ENCODE measurements at places on chromosomes 4 and X.

GRCh38 chr4:140180577-140180976 is 26.6 kb upstream of the MAML3 start:
- DNase-seq, result no peak

DNA sequence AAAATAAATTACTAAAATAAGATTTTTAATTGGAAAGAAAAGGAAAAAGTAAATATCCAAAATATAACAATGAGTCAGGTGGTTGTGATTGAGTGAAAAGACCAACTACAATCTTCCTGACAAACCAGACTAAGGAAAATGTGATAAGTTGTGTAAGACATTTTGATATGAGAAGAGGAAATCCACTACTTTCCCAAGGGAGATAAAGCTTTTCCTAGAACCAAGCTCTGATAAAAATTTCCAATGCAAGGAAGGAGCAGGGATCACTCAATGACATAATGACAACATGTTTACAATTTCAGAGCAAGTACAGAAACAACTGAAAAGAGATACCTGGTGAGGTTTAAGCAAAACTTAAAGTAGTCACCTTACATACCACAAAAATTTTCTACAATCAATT is 305.1 kb upstream of the RASGEF1B start:
- no peak for DNase-seq

DNA sequence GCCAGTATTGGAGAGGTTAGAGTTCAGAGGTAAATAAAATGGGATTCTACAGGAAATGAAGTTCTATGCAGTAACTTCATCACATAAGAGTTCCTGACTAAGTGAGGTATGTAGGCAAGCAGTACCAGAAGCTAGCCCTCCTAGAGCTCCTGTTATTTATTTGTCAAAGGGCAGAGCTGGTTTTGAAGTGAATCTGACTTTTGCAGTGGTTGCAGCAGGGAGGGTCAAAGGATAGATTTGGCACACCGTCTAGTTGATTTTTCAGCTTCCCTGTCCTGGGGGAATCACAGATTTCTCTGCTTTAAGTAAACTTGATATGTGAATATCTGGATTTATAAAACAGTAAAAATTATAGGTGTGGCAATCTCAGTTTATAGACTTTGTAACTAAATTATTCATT is 130.7 kb downstream of the IL1RAPL2 start:
- DNase-seq, result no peak

DNA sequence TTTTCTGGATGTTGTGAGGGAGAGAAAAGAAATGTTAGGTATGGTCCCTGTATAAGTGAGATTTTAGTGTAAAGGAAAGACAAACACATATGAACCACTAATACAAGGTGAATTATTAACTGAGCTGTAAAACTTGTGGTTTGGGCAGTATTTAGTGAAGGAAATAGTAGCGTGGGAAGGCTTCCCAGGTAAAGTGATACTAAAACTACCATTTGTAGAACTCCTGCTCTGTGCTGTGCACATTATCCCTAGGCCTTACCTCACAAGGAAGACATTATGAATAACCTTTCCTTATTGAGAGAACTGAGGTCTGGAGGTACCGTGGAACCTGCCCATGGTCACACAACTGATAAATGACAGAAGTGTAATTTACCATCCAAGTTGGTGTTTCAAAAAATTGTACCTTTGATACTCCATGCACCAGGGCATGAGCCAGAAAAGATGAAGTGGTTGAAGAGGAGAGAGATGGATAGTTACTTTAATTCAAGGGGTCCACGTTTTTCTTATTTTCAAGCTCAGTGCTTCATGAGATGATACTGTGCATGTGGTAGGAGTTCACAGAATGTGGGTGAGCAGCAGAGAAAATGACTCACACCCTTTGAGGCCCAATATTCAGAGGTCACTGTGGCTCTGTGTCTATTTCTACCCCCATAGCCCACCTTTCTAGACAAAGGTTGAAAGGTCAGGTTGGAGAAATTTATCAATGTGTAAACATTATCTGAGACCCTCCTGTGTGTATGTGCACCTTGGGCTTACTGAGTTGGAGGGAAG is 2.6 kb upstream of the VSIG4 start:
- no peak for DNase-seq

- DNase-seq, result no peak
Observed at GRCh38 chr4:120517966-120518365, 404.6 kb downstream of the PRDM5 start.

- no peak for DNase-seq
Observed at GRCh38 chrX:98379134-98379533, 1495.4 kb downstream of the RPA4 start.

DNA sequence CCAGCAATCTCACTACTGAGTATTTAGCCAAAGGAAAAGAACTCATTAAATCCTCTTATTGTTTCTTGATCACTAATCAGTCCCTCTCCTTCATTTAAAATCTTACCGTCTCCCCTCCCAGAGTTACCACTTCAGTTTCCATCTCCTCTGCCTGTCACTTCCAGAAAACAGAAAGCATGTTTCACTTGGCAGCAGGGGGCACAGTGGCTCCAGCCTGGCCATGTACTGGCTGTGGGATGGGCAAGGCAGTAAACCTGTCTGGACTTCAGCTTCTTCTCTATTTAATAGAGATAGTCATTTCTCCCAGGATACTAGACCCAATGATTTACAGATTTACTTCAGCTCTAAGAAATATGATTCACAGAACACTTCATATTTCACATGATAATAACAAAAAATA is 63.2 kb downstream of the CD40LG start:
- DNase-seq, result no peak

GRCh38 chr4:81227968-81228367 is 12.9 kb upstream of the PRKG2 start:
- no peak for DNase-seq
